ENCODE measurements at places on chromosomes 6 and 20. TPM values are rescaled to one million over a fixed set of nuclear protein-coding genes. Genes with fewer than 3 reads are reported as not detected.

The CMTR1 gene
- 23.4 TPM for polyA plus RNA-seq

The PRSS16 gene
- polyA plus RNA-seq: not detected

The TRIM31 gene
- polyA plus RNA-seq: 0.33 TPM

GRCh38 chr6:35015476-35015875, 125.7 kb downstream of the TCP11 start:
- no peak for DNase-seq

- DNase-seq: peak; percentile 33
Measured at GRCh38 chr6:24524805-24525204, 30.0 kb downstream of the ALDH5A1 start.

DNA sequence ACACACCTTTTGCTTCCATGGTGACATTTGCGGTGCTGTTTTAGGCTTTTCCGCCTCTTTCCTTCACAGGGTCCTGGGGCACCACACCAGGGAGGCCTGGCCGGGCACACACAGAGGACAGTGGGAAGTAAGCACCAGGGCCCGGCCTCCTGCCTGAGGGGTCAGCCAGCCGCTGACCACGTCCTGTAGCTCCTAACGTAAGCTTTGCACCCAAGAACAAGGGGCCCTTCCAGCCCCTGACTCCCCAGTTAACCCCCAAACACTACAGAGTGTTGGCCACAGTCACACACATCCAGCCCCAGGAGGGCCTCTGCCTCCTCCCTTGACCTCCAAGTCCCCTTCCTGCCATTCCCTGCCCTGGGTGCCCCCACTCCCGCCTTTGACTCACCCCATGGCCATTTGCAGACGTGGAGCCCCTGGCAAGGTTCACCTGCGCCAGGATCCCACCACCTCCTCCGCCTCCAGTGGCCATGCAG, 54.7 kb downstream of the YTHDF1 start:
- no peak for DNase-seq

- peak; percentile 68 for DNase-seq
Measured at GRCh38 chr20:32767418-32768198, 5.4 kb downstream of the DNMT3B start.

GRCh38 chr6:127570739-127571389, 6.1 kb upstream of the C6orf58 start:
- no peak for DNase-seq

Measured in HepG2 (cell line).